ENCODE measurements at places on chromosomes 2 and 18.
A peak's percentile ranks its signal among the peaks of the same experiment; 100 is the strongest.

- no peak for DNase-seq
Observed at GRCh38 chr2:46365913-46366667, 68.9 kb downstream of the EPAS1 start.

DNA sequence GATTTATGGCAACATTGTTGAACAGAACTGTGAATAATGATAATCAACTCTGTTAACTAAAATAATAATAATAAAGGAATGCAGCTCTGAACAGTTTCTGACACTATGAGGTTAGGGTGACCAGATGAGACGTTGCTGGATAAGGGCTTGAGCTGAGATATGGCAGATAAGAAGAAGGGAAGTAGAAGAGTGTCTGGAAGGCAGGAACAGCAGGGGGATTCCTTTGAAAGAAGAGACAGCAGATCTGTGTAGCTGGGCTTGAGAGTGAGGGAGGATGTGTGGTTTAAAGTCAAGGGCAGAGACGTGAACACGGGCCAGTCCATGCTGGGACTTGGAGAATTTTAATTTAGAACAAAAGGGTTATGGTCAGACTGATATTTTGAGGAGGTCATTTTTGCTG lies 273.1 kb upstream of the SLC14A2 start:
- DNase-seq, result no peak

DNA sequence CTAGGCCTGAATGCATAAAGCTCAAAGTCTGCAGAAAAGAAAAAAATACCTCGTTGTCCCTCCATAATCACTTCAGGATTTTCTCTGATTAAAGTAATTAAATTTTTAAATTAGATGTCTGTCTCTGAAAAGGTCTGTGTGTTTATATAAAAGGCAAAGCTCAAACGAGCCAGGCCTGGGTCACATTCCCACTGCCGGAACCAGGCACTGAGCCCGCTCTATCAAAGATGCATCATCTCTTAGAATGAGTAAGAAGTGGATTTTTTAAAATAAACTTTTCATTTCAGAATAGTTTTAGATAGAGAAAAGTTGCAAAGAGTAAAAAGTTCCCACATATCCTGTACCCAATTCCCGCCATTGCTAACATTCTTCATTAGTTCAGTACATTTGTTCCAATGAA lies 202.1 kb upstream of the KYNU start:
- DNase-seq, result peak; percentile 18

GRCh38 chr18:23743733-23744333 lies 54.6 kb downstream of the LAMA3 start:
- no peak for DNase-seq

DNA sequence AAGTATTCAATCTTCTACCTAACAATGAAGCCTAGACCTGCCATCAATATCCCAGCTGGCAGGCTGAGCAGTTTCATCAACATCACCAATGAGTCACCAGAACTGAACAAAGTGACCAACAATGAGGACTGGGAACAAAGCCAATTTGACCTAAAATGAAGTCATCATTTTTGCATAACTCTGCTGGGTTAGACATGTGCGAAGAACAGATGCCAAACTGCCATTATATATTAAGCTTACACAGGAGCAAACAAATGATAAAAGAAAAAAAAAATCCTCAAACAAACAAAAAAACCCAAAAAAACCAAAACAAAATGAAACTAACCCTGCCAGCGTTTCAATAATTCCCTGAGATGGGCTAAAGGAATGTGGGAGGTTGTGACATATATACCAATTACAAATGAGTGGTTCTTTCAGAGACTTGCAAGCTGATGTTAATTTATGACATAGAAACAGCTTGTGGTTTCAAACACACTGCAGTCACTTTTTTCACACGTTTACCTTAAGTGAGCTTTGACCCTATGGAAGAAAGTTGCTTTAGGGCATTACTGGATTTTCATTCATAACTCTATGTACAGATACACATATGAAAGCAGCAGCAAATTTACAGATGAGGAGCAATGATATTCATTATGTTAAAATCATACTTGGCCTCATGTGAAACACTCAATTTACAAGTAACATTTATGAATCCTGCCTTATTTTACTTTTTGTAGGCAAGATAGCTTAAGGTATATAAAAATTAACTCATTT lies 56.9 kb upstream of the CCDC141 start:
- DNase-seq, result peak; percentile 94

DNA sequence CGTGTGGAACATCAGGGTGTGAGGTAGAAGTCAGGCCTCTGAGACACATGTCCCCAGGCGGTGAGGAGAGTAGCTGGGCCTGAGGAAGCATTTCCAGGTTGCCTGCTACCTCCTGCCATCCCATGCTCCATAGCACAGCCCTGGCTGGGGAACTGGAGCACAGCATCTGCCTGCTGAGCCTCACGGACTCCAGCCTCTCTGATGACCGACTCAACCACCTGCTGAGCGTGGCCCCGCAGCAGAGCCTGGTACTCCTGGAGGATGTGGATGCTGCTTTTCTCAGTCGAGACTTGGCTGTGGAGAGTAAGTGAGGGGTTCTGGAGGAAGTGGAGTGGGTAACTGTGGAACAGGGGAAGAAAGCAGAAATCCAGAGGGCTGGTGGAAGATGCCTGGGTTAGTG lies 2.9 kb downstream of the BCS1L start:
- no peak for DNase-seq

DNA sequence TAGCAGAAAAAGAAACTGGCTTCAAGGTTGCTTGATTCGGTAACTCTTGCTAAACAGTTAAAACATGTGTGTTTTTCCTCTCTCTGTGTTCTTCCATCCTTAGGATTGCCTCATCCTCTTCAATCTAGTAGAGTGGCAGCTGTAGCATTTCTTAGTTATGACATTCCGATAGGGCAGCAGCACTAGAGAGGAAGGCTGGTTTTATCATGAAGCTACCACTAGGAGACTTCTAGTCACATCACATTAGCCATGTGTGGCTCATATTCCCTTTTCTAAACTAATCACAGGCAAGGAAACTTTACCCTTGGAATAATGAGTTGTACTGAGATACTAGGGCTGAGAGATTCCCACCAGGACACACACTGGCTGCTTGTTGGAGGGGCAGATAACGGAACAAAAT lies 187.6 kb downstream of the DOK6 start:
- peak; percentile 4 for DNase-seq

DNA sequence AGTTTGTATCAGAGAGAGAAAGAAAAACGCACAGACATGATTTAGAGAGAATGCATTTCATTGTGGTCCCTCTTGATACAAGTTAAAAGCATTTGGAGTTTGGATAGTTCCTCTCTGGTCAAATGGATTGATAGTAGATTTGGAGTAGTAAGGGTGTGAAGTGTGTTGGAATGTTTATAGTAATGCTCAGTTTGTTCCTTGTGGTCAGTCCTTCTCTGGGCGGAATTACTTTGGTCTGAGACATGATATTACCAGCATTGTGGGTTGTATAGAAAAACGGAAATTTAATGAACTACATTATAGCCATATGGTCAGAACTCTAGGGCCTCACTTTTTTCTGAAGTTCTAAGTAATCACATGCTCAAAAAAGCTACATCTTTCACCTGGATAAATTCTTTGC lies 178.9 kb downstream of the AGAP1 start:
- DNase-seq, result no peak

- DNase-seq, result no peak
Observed at GRCh38 chr18:61926532-61926931, 33.7 kb upstream of the RNF152 start.

GRCh38 chr2:200471928-200472645 lies 37.8 kb downstream of the KCTD18 start:
- no peak for DNase-seq

- no peak for DNase-seq
Observed at GRCh38 chr2:4134551-4135550, 431.5 kb downstream of the DCDC2C start.

DNA sequence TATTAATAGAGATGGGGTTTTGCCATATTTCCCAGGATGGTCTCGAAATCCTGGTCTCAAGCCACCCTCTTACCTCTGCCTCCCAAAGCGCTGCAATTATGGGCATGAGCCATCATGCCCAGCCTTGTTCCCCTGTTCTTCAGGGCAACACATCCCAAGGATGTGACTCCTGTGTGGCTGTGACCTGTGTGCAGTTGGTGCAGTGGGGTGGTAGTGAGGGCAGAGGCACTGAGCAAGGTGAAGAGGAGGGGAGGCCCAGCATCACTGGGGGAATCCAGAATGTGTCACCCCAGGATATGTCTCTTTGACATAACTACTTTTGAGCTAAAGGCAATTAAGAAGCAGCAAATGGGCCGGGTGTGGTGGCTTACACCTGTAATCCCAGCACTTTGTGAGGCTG lies 23.4 kb downstream of the CENPA start:
- DNase-seq, result no peak

DNA sequence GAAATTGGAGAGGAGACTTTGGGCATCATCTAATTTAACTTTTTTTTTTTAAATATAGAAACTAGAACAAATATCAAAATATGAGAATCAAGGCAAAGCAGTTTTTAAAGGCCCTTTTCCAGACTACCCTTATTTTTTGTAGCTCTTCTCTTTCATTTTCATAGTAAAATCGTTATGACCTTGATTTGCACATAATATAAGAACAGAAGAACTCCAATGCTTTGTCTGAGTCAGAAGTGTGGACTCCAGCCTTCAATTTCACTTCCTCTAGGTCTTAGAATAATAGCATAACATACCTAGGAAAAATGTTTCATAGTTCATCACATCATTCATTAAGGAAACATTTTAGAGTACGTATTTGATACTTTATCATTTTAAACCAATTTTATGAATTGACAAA lies 74.4 kb downstream of the ANKRD12 start:
- DNase-seq, result peak; percentile 1

- no peak for DNase-seq
Observed at GRCh38 chr18:28588884-28589549, 412.1 kb upstream of the CDH2 start.

- DNase-seq, result no peak
Observed at GRCh38 chr2:31109633-31110192, 28.5 kb downstream of the GALNT14 start.

- no peak for DNase-seq
Observed at GRCh38 chr2:136085453-136086209, 32.3 kb downstream of the CXCR4 start.

DNA sequence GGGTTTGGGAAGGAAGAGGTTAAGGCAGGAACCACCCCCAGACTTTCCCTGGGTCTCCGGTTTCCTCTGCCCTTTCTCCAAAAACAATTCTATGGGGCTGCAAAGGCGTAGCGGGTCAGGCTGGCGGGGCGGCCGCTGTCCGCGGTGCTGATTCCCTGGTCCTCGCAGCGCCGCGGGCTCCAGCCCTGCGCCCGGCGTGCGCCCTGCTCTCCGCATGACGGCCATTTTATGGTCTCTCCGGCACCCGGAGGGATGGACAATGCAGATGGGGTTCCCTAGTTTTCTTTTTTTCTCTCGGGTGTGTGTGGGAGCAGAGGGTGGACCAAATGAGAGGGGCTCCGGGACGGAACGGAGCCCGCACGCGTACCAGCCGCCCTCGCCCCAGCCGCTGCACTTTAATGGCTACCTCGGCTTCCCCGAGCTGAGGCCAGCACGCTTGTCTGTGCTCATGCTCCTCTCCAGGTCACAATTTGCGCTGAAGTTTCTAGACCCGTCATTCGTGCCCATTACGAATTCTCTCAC lies 1.6 kb downstream of the ST8SIA3 start:
- peak; percentile 7 for DNase-seq

GRCh38 chr2:161418275-161418714 lies 2.2 kb downstream of the TBR1 start:
- DNase-seq, result no peak

GRCh38 chr18:35639296-35639695 lies 57.8 kb downstream of the GALNT1 start:
- DNase-seq, result no peak

DNA sequence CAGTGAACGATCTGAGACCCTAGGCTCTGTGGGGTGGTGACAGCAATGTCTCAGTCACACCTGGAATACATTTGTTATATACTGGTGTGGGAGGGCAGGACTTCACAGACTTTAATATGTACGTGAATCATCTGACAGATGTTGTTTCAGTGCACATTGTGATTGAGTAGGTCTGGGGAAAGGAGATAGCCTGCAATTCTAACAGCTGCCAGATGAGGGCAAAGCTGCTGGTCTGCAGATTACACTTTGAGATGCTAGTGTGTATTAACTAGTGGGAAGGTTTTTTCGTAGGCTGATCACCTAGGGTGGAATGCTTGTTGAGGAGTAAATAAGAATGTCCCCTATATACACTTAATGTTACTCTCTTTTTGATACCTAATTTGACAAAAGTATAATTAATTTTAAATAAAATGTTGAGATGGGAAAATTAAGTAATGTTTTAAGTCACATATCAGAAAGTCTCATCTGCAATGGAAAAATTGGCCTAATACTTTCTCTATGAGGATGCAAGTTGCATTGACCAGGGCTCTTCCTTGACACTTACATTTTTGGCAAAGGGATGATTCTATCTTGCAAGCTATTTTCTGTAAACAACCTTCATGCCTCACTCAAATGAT lies 496.9 kb upstream of the HNMT start:
- DNase-seq, result peak; percentile 65

GRCh38 chr2:143877056-143877455 lies 642.9 kb downstream of the ZEB2 start:
- no peak for DNase-seq

GRCh38 chr2:121565389-121566250 lies 34.9 kb downstream of the RNU4ATAC start:
- DNase-seq, result no peak

- DNase-seq, result no peak
Observed at GRCh38 chr2:97747285-97747684, 33.9 kb downstream of the ZAP70 start.

- DNase-seq, result no peak
Observed at GRCh38 chr2:25479761-25480160, 138.0 kb upstream of the DNMT3A start.

DNA sequence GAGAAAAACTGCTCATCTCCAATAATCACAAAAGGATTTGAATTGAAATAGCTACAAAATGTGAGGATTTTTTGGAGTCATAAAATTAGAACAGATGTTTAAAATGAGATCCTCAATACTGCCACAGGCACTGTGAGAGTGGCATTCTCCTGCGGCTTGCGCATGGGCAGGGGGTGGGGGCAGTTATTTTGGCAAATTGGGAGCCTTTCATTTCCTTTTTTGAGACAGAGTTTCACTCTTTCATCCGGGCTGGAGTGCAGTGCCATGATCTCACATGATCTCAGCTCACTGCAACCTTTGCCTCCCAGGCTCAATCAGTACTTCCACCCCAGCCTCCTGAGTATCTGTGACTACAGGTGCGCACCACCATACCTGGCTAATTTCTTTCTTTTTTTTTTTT lies 42.4 kb downstream of the POMC start:
- no peak for DNase-seq

DNA sequence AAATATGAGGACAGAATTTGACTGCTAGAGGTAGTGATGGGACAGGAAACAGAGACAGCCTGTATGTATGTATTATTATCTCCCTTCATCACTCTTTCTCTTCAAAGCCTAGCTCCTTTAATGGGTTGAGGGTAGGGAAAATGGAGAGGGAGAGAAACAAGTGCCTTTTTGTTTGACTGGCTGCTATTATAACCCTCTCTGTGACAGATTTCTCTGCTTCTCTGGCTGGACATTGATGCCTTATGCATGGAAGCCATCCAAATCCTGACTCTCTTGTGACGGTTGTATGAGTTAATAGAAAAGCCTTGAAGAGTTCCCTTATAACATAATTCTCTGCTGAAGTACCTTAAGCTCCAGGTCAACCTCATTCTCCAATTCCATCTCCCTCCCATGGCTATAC lies 118.5 kb upstream of the COL5A2 start:
- DNase-seq, result no peak

- DNase-seq, result peak; percentile 69
Observed at GRCh38 chr2:72173640-72174321, 26.1 kb upstream of the CYP26B1 start.

Measured in brain microvascular endothelial cell (primary cell).